ENCODE measurements at places on chromosomes 4 and X.

GRCh38 chr4:155907556-155907955 lies 4.1 kb downstream of the TDO2 start:
- no peak for DNase-seq

DNA sequence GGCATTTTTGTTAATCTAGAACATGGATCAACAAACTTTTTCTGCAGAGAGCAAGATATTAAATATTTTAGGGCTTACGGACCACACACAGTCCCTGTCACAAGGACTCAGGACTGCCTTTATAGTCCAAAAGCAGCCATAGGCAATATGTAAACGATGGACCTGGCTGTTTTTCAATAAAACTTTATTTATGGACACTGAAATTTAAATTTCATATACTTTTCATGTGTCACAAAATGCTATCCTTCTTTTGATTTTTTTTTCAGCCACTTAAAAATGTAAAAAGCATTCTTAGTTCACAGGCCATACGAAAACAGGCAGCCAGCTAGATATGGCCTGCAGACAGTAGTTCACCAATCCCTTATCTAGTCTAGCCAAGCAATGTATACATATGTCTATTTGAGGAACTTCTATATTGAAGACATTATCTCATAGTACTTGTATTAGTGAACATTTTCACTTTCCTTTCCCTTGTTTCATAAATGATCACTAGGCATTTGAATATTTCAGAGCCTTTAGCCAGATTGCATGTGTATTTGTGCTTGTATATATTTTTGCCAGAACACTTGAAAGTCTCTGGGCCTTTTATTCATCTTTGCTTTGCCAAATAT lies 350.9 kb downstream of the RPA4 start:
- no peak for DNase-seq

DNA sequence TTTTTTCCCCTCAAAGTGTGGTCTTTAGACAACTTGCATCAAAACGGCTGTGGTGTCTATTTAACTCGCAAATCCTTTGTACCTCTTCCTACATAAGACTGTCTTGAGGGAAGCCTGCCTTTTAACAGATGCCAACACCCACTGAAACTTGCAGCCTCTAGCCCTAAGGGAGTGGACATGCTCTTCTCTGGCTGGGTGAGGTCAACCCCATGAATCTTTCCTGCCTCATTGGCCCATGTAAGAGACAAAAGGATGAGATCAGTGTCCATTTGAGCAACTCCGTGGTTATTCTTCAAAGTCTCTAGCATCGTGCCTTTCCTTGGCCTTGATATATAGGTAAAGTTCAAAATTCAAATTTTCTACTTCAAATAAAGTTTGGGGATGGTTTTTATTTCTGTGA lies 134.7 kb downstream of the SHROOM3 start:
- no peak for DNase-seq

DNA sequence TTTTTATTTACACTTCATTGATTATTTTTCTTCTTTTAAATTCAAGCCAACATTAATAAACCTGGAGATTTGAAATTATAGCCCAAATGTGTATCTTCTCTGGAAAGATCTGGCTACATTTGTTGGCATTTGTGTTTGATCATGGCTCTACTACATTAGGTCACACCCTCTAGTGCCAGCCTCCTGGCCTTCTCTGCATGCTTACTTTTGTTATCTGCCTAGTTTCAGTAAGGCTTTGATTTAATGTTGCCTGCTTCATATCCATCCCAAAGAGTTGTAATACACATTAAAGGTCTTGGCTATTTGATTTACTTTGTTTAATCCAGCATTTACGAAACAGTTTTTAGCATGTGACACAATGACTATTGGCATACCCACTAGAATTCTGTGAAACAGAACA lies 224.5 kb downstream of the TRAM1L1 start:
- DNase-seq, result no peak

- no peak for DNase-seq
These were observed 37.4 kb downstream of the TENM3 start for GRCh38 chr4:182280436-182281111.

DNA sequence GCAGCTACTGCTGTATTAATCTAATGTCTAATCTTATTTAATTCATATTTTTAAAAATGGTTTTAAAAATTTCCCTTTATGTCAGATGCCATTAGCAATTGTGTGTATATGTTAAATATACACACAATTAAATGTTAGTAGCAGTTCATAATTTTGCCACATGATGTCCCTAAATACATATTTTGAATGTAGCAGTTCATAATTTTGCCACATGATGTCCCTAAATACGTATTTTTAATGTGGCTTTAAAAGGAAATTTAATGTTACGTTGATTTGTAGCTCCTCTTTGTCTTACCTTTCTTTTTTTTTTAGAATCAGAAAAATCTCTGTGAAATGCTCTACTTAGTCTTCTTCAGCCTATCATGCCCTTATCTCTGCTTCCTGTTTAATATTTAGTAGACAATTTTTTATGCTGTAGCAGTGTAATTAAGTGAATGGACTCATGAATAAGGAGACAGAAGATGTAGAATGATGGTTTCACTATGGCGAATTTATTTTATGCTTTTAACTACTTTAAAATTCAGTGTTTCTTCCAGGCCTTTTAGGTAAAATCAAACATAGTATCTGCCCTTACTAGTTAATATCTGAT lies 26.1 kb downstream of the RBM46 start:
- DNase-seq, result no peak

- no peak for DNase-seq
These were observed 35.7 kb upstream of the EGFL6 start for GRCh38 chrX:13533726-13534125.

GRCh38 chr4:127364911-127365310 lies 267.8 kb upstream of the INTU start:
- DNase-seq, result no peak

DNA sequence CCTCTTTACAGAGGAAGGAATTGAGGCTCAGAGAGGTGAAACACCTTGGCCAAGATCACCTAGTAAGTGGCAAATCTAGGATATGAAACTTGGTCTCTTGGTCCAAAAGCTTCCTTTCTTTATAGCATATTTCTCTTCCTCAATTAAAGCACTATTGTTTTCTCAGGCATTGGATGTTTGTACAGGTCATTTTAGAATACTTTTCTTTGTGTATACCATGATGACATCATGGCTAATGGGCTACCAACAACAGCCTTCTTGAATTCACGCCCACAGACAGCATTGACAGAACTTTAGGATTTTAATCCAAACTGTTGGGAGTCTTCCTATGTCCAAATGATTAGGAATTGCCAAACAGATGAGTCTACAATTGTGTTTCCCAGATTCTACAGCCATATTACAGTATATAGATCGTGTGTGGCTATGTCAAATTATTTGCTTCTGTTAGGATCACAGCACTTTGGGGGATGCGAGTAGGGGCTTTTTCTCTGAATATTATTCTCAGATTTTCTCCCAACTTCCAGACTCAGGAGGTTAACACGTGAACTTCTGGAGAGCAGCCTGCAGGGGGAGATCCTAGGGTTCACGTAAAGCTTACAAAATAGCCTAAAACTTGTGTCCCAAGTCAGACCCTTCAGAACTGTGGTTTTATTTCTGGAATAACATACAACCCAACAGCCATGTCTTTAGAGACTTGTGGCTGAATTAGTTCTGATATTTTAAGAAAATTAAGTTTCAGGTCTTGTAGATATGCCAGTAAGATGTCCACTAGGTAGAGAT lies 191.8 kb downstream of the SHROOM3 start:
- DNase-seq, result no peak

DNA sequence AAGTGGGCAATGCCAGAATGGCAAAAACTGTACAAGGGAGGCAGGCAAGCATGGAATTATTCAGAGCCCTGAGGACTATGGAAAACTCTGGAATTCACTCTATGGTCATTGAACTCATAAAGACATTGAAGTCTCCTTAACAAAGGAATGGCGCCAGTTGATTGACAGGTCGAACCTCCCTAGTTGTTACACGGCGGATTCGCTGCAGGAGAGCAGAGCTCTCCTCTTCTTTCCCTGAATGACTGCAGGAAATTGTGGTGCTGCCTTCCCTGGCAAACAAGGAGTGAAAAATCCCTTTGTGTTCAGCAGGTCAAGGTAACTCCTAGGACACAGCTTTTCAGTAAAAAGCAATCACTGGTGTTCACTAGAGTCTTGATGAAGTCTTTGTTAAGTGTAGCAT lies 732.8 kb upstream of the FRG1 start:
- no peak for DNase-seq

GRCh38 chrX:66022632-66023384 lies 17.1 kb downstream of the VSIG4 start:
- no peak for DNase-seq

GRCh38 chrX:140274811-140275525 lies 229.9 kb downstream of the SOX3 start:
- DNase-seq, result no peak

DNA sequence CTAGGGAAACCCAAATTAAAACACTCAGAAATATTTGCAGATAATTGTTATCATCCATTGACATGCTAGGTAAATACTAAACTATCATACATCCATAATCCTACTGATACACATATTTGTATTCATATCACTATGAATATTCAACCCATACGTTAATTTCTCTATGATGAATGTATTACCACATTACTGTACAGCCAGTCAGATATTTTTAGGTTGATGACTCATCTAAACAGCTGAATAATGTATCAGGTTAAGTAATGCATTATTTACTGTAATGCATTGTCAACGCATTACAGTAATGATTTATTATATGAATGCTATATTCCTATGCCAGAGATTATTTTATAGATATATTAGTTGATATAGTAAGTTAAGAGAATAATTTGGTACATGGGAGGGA lies 37.1 kb downstream of the VEGFC start:
- DNase-seq, result no peak

DNA sequence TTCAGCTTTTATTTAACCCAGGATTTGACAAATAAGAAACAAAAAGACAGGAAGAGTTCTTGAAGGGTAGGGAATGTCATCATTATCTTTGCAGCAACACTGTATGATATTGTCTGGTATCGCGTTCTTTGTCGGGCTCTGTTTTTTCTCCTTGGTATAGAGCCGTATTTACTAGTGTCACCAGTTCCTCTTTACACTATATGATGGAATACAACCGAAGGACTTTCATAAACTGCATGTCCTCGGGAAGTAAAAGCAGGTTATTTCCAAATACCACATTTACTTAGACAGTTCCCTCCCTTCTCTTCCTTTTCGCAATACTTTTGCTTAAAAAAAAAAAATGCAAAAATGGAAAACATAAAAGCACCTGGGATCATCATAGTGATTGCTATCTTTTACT lies 96.6 kb upstream of the IL13RA1 start:
- no peak for DNase-seq
